ENCODE measurements at places on chromosomes 7 and 10. TPM values are rescaled to one million over a fixed set of nuclear protein-coding genes. Genes with fewer than 3 reads are reported as not detected.

DNA sequence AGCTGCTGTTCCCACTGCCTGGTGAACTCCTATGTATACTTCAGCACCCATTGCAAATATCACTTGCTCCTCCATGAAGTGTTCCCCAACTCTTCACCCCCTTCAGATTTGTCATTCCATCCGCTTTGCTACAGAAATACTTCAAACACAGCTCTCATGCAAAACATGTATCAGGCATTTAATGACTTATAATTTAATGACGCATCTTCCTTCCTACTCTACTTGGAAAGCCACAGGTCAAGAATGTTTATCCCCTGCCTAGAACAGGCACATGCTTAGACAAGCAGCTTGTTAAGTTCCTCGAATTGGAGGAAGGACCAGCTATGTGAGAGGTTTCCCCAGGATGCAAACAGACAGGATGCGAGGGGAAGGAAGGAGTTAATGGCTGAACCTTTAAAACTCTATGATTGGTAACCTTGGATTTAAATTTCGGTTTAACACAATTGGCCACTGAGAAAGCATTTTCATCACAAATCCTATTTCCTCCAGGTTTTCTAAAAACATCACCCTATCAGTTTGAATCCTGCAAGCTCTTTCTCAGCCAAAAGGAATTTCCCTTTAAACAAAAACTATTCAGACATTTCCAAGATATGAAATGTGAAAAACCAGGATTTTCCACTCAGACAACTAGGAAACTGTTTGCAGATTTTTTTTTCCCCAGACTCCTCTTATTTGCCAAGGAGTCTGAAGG is 11.5 kb downstream of the CREB3L2 start:
- peak; percentile 79 for DNase-seq

DNA sequence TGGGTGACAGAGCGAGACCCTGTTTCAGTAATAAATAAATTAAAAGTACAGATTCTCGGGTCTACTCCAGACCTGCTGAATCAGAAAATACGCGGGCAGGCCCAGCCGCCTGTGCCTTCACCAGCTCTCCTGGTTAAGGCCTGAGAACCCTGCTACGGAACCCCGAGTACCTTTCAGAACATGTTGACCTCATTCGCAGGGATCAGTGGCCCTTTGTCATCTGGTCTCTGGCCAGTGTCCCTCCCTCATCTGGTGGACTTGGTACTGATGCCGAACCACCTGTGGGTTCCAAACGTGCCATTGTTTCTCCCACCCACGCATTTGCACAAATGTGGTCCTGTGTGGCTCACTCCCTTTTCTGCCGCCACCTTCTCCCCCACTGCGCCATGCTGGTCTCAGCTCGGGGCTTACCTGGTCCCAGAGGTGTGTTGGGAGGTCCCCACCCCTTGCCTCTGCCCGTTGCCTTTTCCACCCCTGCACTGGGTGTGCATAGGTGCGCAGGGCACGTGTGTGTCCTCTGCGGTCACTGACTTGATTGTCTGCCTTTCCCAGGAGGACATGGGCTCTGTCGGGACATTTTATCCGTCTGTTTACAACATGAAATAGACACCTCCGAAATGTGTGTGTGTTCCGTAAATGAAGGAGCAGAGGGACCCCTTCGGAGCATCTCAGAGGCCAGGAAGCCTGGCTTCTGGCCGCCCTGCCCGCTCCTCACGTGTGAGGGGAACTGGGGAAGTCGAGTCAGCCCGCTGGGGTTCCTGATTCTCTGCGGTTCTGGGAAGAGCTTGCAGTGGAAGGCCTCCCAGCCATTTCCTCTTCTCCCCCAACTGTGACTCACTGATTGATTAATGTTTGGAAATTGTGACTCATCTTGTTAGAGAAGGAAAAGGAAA is 135.2 kb downstream of the CUX1 start:
- peak; percentile 46 for DNase-seq

DNA sequence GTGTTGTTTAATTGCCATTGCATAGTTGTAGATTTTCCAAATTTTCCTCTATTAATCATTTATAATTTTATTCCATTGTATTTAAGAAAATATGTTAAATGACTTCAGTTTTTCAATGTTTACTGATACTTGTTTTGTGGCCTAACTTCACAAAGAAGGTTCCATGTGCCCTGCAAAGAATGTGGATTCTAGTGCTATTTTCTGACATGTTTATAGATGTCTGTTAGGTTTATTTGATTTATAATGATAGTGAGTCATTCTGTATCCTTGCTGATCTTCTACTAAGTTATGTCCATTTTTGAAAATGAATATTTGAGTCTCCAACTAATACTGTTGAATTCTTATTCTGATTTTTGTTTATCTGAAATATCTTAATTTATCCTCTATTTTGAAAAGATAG is 369.0 kb downstream of the MAGI2 start:
- DNase-seq = no peak

- DNase-seq = no peak
These were observed 317.8 kb upstream of the MTPN start for GRCh38 chr7:136294977-136295376.

- DNase-seq = no peak
These were observed 4.3 kb downstream of the TMEM273 start for GRCh38 chr10:49183596-49184542.

The FAM20C gene
- 86.9 TPM for total RNA-seq

The HOXA2 gene
- 1.7 TPM for total RNA-seq

Measured in lung (tissue), 17 donors.